ENCODE measurements at places on chromosomes 11 and 22. TPM values are rescaled to one million over a fixed set of nuclear protein-coding genes. Genes with fewer than 3 reads are reported as not detected.

GRCh38 chr11:70525006-70525405, 126.7 kb downstream of the CTTN start:
- DNase-seq, result no peak

DNA sequence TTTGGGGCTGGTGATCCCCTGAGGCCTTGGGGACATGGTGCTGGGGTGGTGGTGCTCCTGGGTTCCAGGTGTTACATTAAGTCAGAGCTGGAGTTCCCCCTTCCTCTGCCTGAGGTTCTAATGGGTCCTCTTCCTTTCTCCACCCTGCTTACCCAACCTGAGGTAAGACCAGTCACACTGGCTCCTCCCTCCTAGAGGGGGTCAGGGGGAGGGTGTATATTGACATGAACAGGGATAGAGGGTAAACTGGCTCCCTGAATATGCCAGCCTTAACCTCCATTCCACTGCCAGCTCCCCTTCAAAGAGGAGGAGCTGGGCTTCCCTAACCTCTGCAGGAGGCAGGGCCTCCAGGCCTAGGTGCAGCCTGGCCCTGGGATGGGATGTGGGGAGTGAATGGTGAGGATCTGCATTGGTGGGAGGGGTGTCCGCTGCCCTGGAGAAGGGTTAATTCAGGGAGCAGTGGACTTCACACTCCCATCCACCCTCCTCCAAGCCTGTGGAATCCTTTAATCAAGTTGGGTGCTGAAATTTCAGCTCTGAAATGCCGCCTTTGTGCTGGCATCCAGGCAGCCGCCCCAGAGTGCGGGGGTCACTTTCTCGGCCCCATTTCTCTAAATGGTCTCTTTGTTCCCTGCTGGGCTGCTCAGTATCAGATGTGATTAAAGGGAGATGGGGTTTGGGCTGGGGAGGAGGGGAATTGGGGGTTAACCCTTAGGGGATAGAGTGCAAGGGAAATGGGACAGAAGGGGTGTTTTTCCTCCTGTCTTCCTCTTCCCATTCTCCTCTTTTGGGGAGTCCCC, 15.2 kb downstream of the POLR2F start:
- no peak for DNase-seq

DNA sequence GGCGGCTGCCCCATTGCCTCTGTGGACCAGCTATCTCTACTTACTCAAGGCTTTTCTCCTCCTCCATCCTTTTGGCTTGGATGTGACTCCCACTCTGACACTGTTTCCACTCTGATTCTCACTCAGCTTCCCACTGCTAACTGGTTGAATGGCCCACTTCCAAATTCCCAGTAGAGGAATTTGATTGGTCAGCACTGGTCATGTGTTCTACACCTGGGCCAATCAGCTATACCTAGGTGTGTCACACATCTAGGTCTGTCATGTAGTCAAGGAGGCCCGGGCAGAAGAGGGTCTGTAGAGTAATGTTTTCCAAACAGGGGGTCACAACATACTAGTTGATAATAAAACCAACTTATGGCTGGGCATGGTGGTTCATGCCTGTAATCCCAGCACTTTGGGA, 53.3 kb downstream of the TPBGL start:
- no peak for DNase-seq

DNA sequence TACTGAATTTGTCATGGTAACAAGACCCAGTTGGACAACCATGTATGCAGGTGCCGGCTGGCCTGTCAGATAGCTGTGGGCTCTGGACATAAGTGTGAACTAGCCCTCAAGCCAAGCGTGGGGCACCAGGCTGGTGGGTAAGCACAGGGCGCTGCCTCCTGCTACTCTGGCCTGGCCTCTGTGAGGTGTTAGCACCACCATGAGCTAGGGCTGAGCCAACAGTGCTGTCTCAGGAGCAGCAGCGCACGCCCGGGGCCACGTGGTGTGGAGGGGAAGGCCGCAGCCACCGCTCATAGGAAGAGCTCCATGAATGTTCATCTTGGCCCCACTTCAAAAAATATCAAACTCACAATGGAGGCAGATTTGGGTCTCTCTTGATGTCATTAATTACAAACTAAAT, 35.3 kb upstream of the GNB1L start:
- DNase-seq, result no peak

DNA sequence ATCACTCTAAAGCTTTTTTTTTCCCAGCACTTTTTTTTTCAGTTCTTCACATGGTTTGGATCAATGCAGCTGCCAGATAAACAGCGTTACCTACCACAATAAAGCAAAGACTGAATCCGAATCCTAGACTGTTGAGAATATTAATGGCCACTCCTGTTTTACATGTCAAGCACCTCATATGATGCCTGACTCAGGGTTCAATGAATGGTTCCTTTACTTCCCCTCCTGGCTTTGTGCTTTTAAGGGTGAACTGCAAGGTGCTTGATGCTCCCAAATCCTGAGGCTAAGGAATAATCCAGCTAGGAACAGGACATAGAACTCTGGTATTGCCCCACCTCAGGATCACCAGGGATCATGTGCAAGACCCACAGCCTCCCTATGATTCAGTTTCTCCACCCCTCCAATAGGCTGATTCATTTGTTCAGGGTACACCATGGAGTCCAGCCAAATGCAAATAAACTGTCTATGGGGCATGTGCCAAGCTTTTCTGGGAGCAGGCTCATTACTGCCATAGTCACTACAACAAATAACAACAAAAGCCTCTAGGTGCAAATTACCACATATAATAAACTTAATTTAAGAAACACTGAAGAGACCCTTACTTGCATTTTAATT, 104.3 kb downstream of the GAB2 start:
- DNase-seq, result no peak

- no peak for DNase-seq
Measured at GRCh38 chr22:45895436-45896152, 81.4 kb downstream of the WNT7B start.

DNA sequence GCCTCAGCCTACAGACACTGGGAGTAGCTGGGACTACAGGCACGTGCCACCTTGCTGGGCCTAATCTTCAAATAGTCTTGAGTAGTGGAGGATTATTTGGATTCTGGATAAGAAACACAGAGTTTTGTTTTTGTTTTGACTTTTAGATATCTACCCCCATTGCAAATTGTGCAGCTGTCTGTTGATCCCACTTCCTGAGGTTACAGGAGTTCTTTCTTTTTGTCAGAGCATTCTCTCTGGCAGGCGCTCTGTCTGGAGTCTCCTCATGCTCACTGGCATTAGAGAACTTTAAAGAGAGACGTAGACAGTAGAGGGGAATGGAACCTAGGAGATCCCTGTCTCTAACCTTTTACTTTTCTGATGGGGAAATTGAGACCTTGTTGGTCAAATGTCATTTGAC, 7.8 kb upstream of the ADAMTS8 start:
- no peak for DNase-seq

- peak; percentile 48 for DNase-seq
Measured at GRCh38 chr22:21642584-21643448, 714 bp downstream of the SDF2L1 start.

- no peak for DNase-seq
Measured at GRCh38 chr22:44207981-44208317, 27.2 kb downstream of the PARVG start.

DNA sequence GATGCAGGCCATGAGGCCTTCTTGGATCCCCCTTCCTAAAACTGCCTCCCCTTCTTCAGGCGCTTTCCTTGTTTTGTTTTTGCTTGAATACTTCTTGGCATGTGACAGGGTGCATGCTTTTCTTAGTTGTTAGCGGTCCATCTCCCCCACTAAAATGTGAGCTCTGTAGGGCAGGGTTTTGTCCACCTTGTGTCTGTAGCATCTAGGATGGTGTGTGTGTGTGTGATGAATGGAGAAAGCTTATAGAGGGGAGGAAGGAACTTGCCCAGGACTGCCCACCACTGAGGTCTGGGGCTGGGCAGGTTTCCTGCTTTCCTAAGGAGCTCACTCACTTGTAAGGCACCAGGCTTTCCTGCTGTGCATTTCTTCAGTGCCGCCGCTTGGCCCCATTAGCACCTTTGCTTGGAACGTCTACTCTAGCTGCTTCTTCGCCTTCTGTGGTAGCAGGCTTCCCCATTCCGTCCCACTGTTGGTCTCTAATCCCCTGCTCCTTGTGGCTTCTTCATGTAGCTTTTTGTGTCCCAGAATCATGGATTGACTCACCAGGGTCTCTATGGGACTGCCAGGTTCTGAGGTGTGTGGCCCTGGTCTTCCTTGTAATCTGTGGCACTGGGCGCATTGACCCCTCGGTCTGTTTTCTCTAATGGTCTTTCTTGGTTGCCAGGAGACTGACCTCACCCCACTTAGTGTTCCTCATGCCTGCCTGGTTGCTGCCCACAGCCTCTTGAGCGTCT, 3.3 kb downstream of the DGCR8 start:
- no peak for DNase-seq

DNA sequence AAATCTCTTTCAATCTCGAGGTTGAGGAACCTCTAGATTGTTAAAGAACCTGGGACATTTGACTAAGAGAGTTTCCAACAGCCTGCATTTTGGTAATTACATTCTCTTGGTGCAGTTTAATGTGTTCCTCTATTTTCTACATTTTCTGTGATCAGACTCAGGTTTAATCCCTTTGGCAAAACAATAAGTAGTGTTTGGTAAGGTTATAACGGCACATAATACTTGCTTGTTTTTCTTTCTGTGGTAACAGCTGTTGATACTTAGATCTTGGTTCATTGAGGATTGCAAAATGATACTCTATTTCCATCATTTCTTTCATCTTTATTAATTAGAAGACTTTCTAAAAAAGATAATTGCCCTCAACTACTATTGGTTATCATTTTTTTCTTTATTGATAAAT, 271.3 kb downstream of the SBF2 start:
- DNase-seq, result no peak

The UPK3A gene
- not detected for total RNA-seq

DNA sequence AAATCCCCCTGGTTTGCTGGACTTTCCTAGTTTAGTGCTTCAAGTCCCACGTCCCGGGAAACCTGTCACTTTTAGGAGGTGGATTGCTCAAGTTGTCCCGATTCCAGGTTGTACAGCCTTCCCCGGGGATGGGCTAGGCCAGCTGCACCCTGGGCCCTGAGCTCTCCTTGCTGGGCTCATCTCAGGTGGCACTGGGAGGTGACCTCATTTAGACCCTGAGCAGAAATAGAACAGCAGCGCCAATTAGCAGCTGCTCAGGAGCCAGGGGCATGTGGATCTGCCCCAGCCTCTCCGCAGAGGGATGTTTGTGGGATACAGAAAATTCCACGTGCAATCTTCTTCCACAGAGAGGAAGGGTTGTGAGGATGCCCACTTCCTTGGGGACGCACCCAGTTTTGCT, 9.6 kb upstream of the CERK start:
- no peak for DNase-seq

The OR9G4 gene
- not detected for total RNA-seq

The IGF2 gene
- not detected for total RNA-seq

The C11orf97 gene
- not detected for total RNA-seq

The TEF gene
- 2.6 TPM for total RNA-seq

DNA sequence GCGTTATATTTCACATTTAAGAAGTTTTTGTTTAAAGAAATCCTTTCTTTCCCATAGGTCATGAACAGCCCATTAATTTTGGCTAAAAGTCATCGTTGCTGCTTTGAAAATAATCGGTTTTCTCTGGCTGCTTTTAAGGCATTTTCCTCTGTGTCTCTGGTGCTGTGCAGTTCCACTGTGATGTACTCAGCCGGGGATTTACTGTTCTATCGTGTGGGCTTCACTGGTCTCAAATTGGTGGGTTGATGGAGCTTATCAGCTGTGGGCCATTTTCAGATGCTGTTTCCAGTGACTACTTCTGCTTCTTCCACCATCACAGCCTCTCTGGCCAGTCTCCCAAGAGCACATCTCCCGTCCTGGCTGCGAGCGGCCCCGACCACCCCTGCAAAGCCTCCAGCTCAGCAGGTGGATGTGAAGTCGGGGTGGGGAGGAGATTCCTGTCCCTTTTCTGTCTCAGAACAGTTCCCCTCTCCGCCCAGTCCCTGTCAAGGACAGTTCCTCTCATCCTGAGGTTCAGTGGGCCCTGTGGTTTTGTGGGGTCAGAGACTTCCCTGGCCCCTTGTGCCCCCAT, 20.3 kb downstream of the IFITM10 start:
- DNase-seq, result no peak

DNA sequence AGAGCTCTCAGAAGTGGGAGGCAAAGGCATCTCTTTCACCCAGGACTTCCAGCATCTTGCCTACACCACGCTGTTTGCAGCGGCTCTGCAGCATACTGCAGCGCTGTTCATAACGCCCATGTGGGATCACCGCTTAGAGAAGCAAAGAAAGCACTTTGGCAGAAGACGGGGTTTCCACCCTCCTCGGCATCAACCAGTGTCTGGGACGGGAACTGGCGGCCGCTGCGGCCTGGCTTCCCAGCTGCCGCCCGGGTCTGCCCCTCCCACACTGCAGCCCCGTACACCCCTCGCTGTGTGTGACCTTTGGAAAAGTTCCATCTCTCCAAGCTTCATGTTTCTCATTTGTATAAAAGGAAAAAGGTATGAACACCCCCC, 545 bp upstream of the TIRAP start:
- peak; percentile 71 for DNase-seq

- no peak for DNase-seq
Measured at GRCh38 chr11:45388472-45388871, 102.3 kb upstream of the SYT13 start.

The ASPHD2 gene
- total RNA-seq, result 0.70 TPM

DNA sequence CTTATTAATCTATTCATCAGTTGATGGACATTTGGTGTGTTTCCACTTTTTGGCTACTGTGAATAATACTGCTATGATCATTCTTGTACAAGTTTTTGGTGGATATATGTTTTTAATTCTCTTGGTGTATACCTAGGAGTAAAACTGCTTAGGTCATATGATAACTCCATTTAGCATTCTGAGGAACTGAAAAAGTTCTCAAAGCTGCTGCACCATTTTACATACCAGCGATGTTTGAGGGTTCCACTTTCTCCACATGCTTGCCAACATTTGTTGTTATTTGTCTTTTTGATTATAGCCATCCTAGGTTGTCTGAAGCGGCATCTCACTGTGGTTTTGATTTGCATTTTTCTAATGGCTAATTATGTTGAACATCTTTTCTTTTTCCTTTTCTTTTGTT, 4.1 kb upstream of the ACER3 start:
- no peak for DNase-seq

- DNase-seq, result no peak
Measured at GRCh38 chr11:45215098-45215865, 68.8 kb downstream of the PRDM11 start.

GRCh38 chr11:2301631-2302305, at the start of the genes C11orf21 and TSPAN32:
TSS of gene C11orf21 (minus strand) at chr11:2301918. CDS start at chr11:2301808, 110 bp downstream.
TSS of gene TSPAN32 (plus strand) at chr11:2302013. CDS start at chr11:2302150, 137 bp downstream.
- DNase-seq, result peak; percentile 60

The OR51Q1 gene
- total RNA-seq, result not detected

GRCh38 chr22:38215156-38216038, 13.6 kb downstream of the MAFF start:
- DNase-seq, result no peak

The TRIM48 gene
- not detected for total RNA-seq

All from CD4-positive, alpha-beta T cell (primary cell).